Upper lobe of right lung (tissue), 1 donor: ENCODE measurements at places on chromosomes 11 and 22.
A peak's percentile ranks its signal among the peaks of the same experiment; 100 is the strongest.

- H3K4me1 ChIP-seq, result peaks cover 25% of the 10 kb centered on the region
- no peak for DNase-seq
- peak overlapping the region; percentile 100 for H3K27ac ChIP-seq
- no peaks in the 10 kb centered on the region for H3K27me3 ChIP-seq
- H3K4me3 ChIP-seq, result peak overlapping the region; percentile 98
Observed at GRCh38 chr11:34050581-34051348, 766 bp upstream of the CAPRIN1 start.

DNA sequence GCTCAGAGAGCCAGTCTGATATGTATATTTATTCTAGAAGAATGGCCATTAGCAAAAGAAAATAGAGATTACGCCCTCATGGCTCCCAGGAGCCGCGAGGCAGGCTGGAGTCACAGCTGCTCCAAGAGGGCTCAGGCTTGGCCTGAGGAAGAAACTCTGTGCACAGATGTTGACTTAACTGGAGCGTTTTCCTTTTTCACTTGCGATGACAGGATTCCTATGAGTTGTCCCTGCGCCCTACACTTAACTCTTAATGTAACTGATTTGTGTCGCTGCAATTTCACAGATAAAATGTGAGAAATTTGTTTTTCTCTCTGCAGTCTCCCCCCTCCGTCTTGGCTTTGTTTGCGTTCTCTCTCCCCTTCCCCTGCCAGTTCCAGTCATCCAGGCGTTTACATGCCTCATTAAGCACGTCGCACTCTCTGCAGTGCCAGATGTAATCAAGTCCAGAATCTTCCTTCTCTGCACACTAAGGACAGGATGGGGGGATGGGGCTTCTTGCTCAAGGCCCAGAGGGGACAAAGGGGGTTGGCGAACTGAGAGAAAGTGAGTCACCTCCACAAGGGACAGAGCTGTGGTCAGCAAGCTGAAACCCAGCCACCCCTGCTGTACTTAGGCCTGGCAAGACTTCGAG is 1060.1 kb downstream of the NTM start:
- no peak for DNase-seq
- H3K4me1 ChIP-seq, result no peaks in the 10 kb centered on the region
- H3K27me3 ChIP-seq, result peaks cover 7% of the 10 kb centered on the region
- no peak overlapping the region for H3K4me3 ChIP-seq

DNA sequence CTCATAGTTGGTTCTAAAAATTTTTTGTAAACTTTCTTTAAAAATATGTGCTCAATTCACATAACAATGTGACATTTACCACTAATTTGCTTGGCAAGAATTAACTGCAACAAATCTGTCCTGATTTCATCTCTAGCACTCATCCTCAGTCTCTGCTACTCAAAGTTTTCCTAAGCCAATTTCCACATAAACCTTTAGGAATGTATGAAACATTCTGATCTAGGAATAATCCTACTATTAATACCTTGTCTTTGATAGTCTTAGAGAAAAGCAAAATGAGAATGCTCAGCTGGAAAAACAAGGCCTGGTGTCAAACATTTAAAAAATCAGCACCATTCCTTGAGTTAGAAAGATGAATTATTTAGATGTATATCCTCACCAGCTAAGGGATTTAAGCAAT is 114.3 kb downstream of the CD44 start:
- H3K27ac ChIP-seq, result no peak overlapping the region
- no peaks in the 10 kb centered on the region for H3K27me3 ChIP-seq
- no peak for DNase-seq
- H3K4me1 ChIP-seq, result peaks cover 6% of the 10 kb centered on the region
- no peaks in the 10 kb centered on the region for H3K36me3 ChIP-seq

GRCh38 chr11:23404225-23405160 is 544.2 kb upstream of the CCDC179 start:
- H3K4me1 ChIP-seq, result no peaks in the 10 kb centered on the region
- H3K4me3 ChIP-seq, result no peak overlapping the region
- peak; percentile 54 for DNase-seq
- no peaks in the 10 kb centered on the region for H3K27me3 ChIP-seq

- H3K36me3 ChIP-seq, result no peaks in the 10 kb centered on the region
- peaks cover 5% of the 10 kb centered on the region for H3K4me1 ChIP-seq
- DNase-seq, result no peak
- no peak overlapping the region for H3K27ac ChIP-seq
- H3K4me3 ChIP-seq, result no peak overlapping the region
Observed at GRCh38 chr11:44782478-44782877, 55.7 kb downstream of the TSPAN18 start.

DNA sequence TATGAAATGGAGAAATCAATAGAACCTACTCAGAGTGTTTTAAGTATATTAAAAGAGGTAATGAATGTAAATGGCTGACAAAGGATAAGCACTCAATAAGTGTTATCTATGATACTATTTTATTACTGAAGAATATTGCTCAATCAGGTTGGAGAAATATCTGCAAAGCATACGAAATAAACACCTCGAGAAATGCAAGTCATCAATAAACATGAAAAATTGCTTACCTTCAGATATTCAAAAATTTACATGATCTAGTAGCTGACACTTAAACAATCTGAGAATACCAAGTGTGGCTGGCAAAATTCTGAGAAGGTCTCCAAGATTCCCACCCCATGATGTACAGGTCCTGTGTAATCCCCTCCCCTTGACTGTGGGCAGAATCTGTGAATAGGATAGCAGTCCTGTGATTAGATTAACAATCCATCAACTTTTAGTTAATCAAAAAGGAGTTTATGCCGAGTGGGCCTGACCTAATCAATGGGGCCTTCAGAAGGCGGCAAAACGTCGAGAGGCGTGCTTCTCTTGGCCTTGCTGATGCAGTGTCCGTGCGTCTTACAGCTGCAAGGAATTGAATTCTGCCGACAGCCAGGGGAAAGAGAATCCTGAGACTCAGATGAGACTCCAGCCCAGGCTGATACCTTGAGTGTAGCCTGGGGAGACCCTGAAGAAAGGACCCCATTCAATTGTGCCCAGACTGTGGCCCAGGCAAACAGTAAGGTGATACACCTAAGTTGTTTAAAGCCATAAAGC is 49.1 kb downstream of the SPATA19 start:
- no peaks in the 10 kb centered on the region for H3K4me1 ChIP-seq

- H3K36me3 ChIP-seq, result no peaks in the 10 kb centered on the region
- H3K27me3 ChIP-seq, result no peaks in the 10 kb centered on the region
- no peak overlapping the region for H3K4me3 ChIP-seq
- DNase-seq, result no peak
Observed at GRCh38 chr11:113673550-113674396, 32.3 kb downstream of the TMPRSS5 start.

DNA sequence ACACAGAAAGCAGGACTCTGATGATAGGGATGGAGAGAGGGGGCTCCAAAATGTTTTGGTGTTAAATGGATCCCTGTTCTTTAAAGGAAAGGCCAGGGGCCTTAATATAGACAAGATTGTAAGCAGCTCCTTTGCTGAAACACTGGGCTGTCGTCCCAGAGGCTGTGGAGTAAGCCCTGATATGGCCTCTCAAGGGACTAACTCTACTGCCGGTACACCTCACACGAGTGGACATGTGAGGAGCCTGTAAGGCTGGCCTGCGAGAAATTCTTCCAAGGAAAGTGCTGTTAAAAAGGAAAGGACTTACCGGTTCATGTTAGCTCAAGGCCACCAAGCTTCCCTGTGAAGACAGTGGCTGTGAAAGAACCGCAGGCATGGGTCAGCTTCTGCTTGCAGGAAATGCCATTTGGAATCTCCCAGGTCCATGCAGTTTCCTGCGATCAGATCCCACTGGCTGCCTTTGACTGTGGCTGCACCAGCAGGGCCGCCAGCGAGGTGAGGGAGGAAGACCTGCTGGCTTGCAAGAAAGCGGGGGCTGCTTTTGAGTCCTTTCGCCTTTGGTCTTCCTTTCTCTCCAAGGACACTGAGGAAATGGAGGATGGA is 106.6 kb downstream of the PRR5L start:
- peaks cover 9% of the 10 kb centered on the region for H3K4me1 ChIP-seq
- H3K27ac ChIP-seq, result no peak overlapping the region
- no peak for DNase-seq
- peaks cover 6% of the 10 kb centered on the region for H3K36me3 ChIP-seq
- H3K27me3 ChIP-seq, result no peaks in the 10 kb centered on the region
- no peak overlapping the region for H3K4me3 ChIP-seq

GRCh38 chr11:86003654-86004053 is 65.2 kb downstream of the PICALM start:
- H3K4me1 ChIP-seq, result no peaks in the 10 kb centered on the region
- no peak overlapping the region for H3K4me3 ChIP-seq
- no peak overlapping the region for H3K27ac ChIP-seq
- peaks cover 100% of the 10 kb centered on the region for H3K36me3 ChIP-seq
- DNase-seq, result no peak

- no peaks in the 10 kb centered on the region for H3K4me1 ChIP-seq
- DNase-seq, result peak; percentile 50
- no peaks in the 10 kb centered on the region for H3K36me3 ChIP-seq
- H3K27ac ChIP-seq, result no peak overlapping the region
- H3K27me3 ChIP-seq, result no peaks in the 10 kb centered on the region
Observed at GRCh38 chr11:71311176-71311925, 59.0 kb upstream of the SHANK2 start.

- DNase-seq, result peak; percentile 60
- no peaks in the 10 kb centered on the region for H3K27me3 ChIP-seq
- no peak overlapping the region for H3K27ac ChIP-seq
- H3K4me1 ChIP-seq, result no peaks in the 10 kb centered on the region
Observed at GRCh38 chr11:492427-493226, 14.4 kb downstream of the RNH1 start.

DNA sequence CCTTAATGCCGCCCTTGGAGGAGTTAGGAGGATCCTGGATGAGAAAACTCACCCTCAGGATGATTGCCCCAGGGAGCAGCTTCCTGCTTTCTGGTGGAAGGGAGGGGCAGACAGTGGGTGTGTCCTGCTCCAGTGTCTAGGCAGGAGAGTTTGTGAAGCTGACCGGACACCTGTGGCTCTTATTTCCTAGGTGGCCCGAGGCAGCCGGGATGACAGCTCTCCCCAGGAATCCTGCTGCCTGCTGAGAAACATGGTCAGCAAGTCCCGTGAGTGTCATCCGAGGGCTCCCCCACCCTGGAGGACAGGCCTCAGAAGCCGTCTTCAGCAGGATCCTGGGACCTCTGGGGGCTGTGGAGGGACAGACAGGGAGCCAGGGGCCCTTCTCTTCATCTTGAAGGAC is 50.4 kb downstream of the ST3GAL4 start:
- H3K4me1 ChIP-seq, result no peaks in the 10 kb centered on the region
- H3K4me3 ChIP-seq, result no peak overlapping the region
- peaks cover 29% of the 10 kb centered on the region for H3K36me3 ChIP-seq
- H3K27ac ChIP-seq, result peak overlapping the region; percentile 36

DNA sequence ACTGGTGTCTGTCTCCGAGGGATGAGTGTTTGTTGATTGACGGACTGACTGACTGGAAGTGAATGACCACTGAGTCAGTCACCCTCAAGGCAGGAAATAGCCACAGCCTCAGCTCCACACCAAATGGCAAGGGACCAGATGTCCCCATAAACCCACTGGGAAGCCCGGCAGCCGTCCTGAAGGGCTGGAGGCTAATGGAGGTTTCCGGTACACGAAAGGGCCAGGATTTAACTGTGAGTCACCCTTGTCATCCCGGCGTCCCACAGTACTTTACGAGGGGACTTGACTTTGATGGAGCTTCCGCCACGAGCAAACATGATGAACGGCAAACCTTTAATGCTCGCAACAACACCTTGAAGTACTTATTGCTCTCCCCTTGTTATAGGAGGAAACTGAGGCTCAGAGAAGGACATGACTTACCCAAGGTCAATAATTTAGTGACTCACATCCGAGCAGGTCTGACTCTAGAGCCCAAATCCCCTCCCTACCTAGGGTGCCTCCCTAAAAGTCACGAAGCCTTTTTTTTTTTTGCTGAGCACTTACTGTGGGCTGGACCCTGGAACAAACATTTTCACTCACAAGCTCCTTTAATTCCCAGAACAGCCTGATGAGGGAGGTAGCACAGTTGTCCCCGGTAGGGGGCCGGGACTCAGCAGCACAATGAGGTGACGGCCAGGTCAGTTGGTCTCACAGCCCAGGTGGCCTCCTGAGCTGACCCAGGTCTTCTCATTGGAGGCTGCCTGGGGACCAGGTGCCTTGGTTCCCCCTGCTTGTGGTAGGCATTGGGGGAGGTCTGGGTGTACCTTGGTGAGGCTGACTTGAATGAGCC is 25.2 kb upstream of the GCAT start:
- no peak overlapping the region for H3K27ac ChIP-seq
- no peaks in the 10 kb centered on the region for H3K4me1 ChIP-seq
- H3K4me3 ChIP-seq, result no peak overlapping the region
- DNase-seq, result no peak
- no peaks in the 10 kb centered on the region for H3K36me3 ChIP-seq

DNA sequence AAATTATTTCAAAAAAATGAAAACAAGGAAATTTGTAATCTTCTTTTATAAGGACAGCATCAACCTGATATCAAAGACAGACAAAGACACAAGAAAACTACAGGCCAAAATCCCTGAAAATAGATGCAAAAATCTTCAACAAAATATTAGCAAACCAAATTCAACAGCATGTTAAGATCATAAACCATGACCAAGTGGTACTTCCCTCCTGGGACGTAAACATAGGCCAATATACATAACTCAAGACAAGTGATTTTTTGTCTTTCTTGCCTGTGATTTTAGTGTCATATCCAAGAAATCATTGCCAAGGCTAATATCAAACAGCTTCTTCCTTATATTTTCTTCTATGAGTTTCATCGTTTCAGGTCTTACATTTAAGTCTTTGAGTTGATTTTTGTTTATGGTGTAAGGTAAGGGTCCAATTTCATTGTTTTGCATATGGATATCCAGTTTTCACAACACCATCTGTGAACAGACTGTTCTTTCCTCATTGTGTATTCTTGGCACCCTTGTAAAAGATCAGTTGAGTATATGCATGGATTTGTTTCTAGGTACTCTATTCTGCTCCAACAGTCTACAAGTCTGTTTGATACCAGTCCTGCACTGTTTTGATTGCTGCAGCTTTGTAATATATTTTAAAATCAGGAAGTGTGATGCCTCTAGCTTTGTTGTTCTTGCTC is 50.0 kb downstream of the SBF2 start:
- no peak overlapping the region for H3K27ac ChIP-seq
- H3K4me3 ChIP-seq, result no peak overlapping the region
- no peaks in the 10 kb centered on the region for H3K27me3 ChIP-seq
- no peaks in the 10 kb centered on the region for H3K36me3 ChIP-seq

- DNase-seq, result no peak
- no peak overlapping the region for H3K4me3 ChIP-seq
- H3K27ac ChIP-seq, result no peak overlapping the region
- H3K27me3 ChIP-seq, result no peaks in the 10 kb centered on the region
- no peaks in the 10 kb centered on the region for H3K4me1 ChIP-seq
- H3K36me3 ChIP-seq, result no peaks in the 10 kb centered on the region
Observed at GRCh38 chr11:55791606-55792005, 3.8 kb upstream of the OR5D14 start.

- no peak for DNase-seq
- H3K27me3 ChIP-seq, result no peaks in the 10 kb centered on the region
- H3K36me3 ChIP-seq, result no peaks in the 10 kb centered on the region
- H3K27ac ChIP-seq, result no peak overlapping the region
- no peak overlapping the region for H3K4me3 ChIP-seq
Observed at GRCh38 chr11:15288863-15289262, 174.1 kb downstream of the INSC start.
